ENCODE measurements at places on chromosomes 6 and 20.

- no peak for DNase-seq
Measured at GRCh38 chr6:5898102-5898501, 108.6 kb downstream of the NRN1 start.

GRCh38 chr20:1844325-1845162, 50.7 kb upstream of the SIRPA start:
- DNase-seq, result no peak

GRCh38 chr6:21375151-21376116, 218.1 kb upstream of the SOX4 start:
- DNase-seq, result no peak

GRCh38 chr6:47197682-47198640, 111.7 kb downstream of the TNFRSF21 start:
- DNase-seq, result no peak

DNA sequence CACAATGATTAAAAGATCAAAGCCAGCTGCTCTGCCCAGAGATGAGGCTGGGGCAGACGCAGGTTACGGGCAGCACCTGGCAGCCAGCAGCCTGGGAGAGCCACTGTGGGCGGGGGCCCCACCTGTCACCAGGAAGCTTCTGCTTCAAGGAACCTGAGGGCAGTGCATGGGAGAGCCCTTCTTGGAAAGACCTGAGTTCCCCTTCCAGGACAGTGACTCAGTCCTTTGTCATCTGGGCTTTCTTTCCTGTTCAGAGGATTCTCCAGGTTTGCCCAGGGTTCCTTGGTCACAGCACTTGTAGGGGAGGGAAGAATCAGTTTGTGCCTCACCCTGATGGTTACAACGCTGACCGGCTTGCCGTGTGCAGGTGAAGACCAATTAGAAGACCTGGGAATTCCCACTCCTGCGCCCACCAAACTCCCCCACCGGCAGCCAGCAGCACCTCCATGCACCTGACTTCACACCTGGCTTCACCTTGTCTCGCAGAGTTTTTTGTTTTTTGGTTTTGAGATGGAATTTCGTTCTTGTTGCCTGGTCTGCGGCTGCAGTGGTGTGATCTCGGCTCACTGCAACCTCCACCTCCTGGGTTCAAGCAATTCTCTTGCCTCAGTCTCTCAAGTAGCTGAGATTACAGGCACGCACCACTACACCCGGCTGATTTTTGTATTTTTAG, 2.0 kb downstream of the ZBP1 start:
- peak; percentile 82 for DNase-seq

DNA sequence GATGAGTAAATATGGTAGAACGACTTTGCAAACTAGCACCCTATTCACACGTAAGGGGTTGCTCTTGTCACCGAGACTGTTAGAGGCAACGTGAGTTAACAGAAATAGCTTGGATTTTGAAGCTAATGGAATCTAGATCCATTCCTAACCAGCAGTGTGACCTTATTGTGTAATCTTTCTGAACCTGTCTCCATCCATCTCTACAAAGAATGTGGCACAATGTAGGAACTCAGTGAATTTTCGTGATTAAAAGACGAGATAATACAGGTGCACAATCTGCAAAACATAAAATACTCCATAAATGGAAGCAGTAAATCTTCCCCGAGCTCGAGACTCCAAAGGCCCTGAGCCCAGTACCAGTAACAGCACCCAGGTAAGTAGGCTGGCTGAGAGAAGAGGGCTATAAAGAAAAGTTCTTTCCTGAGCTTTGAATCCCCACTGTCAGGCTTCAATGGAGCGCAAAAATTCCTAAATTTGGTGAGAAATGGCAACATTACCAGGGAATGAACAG, 801 bp upstream of the KIFC1 start:
- DNase-seq, result no peak

DNA sequence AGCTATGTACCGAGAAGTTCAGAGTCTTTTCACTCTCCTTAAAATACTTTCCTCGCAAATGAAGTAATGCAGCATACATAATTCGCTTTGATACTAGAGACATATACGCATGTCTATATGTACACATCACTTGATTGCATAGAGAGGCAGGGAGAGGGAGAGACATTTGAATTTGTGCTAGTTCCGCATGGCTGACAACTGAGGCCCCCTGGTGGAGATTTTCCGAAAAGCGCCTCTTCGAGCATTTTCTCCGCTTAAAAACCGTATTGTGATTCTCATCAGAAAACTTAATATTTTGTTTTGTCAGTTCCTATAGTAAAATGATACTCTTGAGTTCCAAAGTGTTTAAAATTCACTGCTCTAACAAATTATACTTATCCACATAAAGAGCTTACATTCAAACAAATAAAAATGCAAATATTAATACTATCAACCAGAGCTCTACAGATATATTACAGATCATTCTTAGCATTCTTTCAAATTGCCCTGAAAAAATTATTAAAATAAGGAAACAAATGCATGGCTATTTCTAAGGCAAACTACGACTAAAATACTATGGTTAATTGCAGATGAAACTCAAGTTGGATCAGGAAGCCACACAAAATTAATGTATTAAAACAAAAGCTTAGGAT, 637 bp downstream of the MYLK4 start:
- DNase-seq, result peak; percentile 47

GRCh38 chr6:126643352-126643751, 303.4 kb downstream of the CENPW start:
- DNase-seq, result no peak

- no peak for DNase-seq
Measured at GRCh38 chr6:126480268-126480667, 140.4 kb downstream of the CENPW start.

- DNase-seq, result no peak
Measured at GRCh38 chr6:15246666-15247499, 1.0 kb downstream of the JARID2 start.

- no peak for DNase-seq
Measured at GRCh38 chr20:24261351-24261750, 208.1 kb upstream of the SYNDIG1 start.

GRCh38 chr6:13941902-13942301, 17.1 kb downstream of the RNF182 start:
- no peak for DNase-seq

DNA sequence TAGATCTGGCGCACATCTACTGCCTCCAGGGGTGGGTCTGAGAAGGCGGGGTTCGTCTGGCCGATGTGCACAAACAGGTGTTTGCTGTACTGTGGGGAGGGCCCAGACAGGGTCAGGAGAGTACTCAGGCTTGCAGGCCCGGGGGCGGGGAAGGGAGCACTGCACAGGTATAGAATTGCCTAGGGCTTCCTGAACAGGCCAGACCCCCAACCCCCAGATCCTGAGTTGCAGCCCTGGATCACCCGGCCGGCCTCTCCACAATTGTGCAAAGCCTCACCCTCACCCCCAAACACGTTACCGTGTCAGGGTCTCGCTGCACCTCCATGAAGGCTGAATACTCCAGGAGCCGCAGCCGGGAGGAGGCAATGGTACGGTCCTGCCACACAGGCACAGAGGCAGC, 7.8 kb downstream of the RPL10A start:
- DNase-seq, result no peak

DNA sequence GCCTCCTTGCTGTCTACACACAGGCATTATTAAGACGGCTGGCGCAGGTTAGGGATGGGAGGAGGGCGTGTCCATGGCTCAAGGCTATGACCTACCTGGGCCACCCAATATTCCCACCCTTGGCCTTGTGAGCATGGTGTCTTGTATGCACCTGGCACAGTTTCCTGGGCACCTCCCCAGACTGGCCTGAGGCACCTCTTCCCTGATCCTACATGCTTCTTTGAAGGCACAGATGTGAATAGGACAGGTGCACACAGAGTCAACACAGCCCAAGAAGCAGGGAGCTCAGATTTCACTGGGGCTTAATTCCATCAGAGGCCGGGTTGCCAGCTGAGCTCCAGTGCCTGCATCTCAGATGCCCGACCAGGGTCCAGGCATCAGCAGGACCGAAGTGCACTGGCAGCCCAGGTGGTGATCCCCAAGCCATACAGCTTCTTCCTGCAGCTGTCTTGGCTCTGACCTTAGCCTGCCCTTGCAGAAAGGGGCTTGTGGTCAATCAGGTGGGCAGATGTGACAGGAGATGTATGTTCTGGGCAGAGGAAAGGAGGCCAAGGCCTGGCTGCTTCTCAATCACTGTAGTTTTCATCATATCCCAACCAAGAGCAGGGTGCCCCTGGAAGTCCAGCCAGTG, 287.7 kb downstream of the CLIC5 start:
- no peak for DNase-seq

- no peak for DNase-seq
Measured at GRCh38 chr20:31849306-31849930, 4.0 kb upstream of the FOXS1 start.

GRCh38 chr6:98037571-98037970, 754.6 kb upstream of the MMS22L start:
- no peak for DNase-seq

GRCh38 chr6:149013586-149014344, 266.9 kb downstream of the UST start:
- DNase-seq, result no peak

- peak; percentile 53 for DNase-seq
Measured at GRCh38 chr6:119742188-119742803, 392.7 kb upstream of the MAN1A1 start.

DNA sequence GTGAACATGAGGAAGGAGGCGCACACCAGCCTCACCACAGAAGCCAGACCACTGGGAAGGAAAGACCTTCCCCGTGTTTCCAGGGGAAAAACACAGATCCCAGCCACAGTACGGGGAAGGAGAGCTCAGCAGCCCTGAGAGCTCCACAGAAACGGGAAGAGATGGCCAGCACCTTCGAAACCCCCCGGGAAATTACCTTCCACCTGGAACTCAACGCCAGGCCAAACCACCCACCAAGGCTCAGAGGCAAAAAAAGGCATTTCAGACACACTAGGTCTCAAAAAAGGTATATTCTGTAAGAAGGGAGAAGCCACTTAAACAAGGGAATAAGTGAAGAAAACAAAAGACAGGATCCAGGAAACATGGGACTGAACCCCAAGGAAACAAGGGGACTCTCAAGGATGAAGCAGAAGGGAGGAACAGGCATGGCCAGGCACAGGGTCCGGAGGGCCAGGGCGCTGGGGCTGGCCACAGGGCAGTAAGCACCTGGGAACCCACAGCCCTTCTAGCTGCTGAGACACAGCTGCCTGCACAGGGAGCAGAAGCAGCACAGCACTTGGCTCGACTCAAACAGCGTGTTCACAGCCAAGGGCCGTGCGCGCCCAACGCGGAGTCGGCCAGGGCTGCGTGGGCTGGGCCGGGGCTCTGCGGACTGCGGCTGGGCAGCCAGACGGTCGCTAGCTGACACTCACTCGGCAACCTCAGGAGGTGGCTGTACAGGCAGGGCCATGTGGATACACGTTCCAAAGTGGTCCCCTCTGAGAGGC, 44.6 kb downstream of the TAF4 start:
- no peak for DNase-seq

- DNase-seq, result no peak
Measured at GRCh38 chr6:35943390-35943789, 22.5 kb upstream of the SRPK1 start.

GRCh38 chr6:154786144-154786868, 53.1 kb downstream of the SCAF8 start:
- DNase-seq, result no peak

GRCh38 chr20:50353289-50353961, 156.8 kb upstream of the PTPN1 start:
- DNase-seq, result no peak

- no peak for DNase-seq
Measured at GRCh38 chr6:36829919-36830544, 9.2 kb downstream of the CPNE5 start.

DNA sequence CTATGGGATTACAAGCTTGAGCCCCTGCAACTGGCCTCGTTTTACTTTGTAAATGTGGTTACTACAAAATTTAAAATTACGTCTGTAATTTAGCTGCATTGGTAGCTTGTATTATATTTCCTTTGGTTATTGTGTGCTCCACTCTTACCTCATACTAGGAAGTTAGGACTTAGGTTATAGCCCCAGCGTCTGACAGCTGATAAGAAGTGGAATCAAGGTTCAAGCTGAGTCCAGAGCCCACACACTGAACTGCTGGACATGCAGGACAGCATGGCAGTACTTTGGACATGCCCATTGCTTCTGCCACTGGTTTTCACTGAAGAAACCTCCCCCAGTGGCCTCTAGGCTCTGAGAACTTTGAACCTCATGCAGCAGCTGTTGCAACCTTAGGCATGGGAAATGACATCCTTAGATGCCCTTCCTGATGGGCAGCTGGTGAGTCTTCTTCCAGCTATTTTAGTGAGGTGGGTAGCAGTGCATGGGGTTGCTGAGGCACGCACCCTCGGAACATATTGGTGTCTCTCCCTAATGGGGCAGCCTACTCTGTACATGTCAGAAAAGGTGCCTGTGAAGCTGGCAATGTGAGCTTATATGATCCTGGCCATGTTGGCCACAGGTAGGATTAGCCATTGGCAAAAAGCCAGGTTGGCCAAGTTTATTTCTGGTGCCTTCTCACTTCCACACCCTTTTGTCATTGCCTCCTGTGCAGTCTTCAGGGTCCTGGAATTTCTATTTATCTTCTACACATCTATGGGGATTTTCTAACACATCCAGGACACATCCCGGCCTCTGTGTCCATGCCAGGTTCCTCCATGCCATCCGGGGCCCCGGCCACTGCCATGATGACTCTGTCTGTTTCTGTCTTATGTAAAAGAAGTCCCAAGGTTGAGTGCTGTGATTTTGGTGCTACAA, 85.3 kb downstream of the CDS2 start:
- no peak for DNase-seq

- peak; percentile 2 for DNase-seq
Measured at GRCh38 chr6:135438907-135439535, 58.5 kb downstream of the AHI1 start.

DNA sequence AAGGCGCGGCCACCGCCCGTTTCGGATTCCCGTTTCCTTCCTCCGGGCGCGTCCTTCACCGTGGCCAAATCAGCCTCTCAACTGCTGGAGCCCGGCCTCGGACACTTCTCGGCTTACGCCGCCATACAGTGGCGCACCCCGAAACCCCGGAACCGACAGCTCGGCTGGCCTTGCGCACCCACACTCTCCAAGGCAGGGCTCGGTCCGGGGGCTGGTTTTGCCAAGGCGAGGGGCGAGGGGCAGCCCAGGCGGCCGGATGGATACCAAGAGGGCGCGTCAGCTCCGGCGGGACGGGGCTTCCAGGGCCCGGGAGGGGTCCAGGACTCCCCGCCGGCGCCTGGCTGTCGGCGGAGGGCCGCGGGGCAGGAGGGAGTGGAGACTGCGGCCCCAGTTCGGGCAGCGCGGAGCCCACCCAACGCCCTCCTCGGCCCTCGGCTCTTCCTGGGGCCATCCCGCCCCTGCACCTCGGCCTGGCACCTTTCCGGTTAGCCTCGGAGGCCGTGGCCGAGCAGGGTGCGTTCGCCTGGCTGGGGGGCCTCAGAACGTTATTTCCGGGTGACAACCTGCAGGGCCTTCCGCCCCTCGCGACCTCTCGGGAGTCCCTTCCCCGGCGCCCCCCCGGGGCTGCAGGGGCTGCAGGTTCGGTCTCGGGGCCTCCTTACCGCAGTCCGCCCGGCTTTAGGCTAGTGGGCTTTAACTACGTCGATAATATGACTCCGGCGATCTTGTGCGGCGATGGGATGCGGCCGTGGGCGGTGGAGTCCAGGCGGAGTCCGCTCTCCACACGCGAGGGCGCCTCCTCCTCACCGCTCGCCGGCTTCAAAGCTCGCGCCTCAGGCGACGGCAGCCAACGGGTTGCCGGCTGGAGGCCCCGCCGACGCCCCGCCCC, 697 bp upstream of the CEP43 start:
- DNase-seq, result no peak

GRCh38 chr6:127365874-127366273, 22.5 kb upstream of the ECHDC1 start:
- DNase-seq, result peak; percentile 16

GRCh38 chr20:60007464-60007863, 49.2 kb downstream of the CDH26 start:
- no peak for DNase-seq

- no peak for DNase-seq
Measured at GRCh38 chr6:21610341-21610740, 16.8 kb downstream of the SOX4 start.

- DNase-seq, result no peak
Measured at GRCh38 chr6:7879043-7879442, 31.5 kb downstream of the TXNDC5 start.

All from urothelium cell line (cell line).